ENCODE measurements at places on chromosomes 5 and 9.

DNA sequence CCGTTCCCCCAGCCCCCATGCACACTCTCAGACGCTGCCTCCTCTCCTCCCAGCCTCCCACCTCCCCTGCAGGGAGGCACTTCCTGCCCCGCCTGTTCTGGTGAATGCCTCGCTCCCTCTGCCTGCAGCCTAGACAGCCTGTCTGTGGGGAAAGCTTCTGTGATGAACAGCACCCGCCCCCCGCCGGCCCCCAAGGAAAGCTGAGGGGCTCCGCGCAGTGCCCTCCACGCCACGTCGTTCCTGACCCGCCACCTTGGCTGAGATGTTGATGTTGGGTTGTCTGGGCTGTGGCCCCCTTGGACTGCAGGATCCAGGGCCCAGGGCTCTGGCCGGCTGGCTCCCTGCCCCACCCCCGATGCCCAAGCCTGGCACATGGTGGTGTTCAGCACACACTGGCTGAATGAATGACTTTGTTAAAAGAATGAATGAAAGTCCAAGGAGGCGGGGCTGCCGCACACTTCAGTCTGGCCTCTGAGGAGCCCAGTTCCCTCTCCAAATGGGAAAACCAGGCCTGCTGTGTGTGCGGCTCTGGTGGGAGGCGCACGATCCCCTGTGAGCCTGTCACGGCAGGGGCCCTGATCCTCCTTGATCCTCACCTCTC is 2.1 kb upstream of the MYMK start:
- no peak for DNase-seq

GRCh38 chr9:92146610-92147009 is 31.4 kb upstream of the SPTLC1 start:
- no peak for DNase-seq

DNA sequence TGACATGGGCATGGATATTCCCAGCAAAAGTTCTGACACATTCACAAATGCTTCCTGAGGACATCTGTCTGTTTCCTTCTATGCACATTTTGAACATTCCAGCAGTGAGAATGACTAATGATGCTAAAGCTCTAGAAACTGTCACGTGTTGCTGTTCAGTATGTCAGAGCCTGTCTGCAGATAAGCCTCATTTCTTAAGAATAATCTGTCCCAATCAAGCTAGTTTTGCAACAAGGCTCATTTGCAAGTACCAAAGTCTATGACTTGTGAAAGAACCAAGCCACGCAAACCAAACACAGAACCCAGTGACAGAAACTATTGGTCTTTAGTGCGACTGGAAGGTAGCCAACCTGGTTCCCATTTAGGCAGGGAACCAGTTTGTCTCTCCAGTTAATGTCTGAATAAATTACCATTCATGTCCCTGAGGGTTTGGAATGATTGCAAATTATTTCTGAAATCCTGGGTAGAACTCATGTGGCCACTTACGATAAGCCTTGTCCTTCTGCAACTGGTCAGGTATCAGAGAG is 178.5 kb downstream of the C9orf152 start:
- DNase-seq: no peak

- no peak for DNase-seq
Observed at GRCh38 chr9:119588874-119589744, 219.9 kb upstream of the BRINP1 start.

GRCh38 chr5:1400936-1401335 is 44.3 kb downstream of the SLC6A3 start:
- no peak for DNase-seq
